CD4-positive, alpha-beta T cell treated with Interleukin-6 at 100 ng/mL for 8 hours (primary cell): ENCODE measurements at places on chromosomes 16 and 17.

- no peak for DNase-seq
These were observed 65.4 kb downstream of the MRC2 start for GRCh38 chr17:62692721-62693431.

- DNase-seq = no peak
These were observed 108.7 kb downstream of the VAT1L start for GRCh38 chr16:77897129-77897437.

GRCh38 chr17:65920996-65921395 is 270.9 kb downstream of the CEP112 start:
- DNase-seq = no peak

DNA sequence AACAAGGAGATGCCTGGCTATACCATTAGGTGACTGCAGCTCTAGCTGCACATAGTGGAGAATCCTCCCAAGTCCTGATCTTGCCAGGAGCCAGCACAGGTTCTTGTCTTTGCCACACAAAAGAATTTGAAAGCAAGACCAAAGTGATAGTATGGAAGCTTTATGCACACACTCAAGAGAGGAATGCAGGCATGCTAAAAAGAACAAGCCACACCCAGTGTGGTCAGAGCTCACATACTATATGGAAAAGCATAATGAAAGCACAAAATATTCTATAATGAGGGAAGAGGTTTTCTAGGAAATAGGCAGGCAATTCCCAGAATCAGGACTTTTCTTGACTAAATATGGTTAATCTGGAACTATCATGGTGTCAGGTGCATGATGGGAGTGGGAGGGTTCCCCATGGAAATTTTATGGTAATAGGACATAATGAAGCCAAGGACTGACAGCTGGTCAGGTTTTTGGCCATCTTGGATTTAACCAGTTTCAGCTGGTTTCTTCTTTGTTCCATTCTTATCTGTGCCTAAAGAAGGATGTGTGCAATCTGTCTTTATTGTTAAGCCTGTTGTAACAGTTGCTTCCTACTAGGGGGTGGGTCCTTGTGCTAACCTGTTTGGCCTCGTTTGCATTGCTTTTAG is 171.6 kb downstream of the ZNF18 start:
- DNase-seq = no peak

GRCh38 chr17:61007980-61008379 is 330.3 kb downstream of the BCAS3 start:
- no peak for DNase-seq

- no peak for DNase-seq
These were observed 31.3 kb downstream of the SPOP start for GRCh38 chr17:49646391-49647255.

- DNase-seq = no peak
These were observed 1.7 kb upstream of the CES5A start for GRCh38 chr16:55876854-55877253.

DNA sequence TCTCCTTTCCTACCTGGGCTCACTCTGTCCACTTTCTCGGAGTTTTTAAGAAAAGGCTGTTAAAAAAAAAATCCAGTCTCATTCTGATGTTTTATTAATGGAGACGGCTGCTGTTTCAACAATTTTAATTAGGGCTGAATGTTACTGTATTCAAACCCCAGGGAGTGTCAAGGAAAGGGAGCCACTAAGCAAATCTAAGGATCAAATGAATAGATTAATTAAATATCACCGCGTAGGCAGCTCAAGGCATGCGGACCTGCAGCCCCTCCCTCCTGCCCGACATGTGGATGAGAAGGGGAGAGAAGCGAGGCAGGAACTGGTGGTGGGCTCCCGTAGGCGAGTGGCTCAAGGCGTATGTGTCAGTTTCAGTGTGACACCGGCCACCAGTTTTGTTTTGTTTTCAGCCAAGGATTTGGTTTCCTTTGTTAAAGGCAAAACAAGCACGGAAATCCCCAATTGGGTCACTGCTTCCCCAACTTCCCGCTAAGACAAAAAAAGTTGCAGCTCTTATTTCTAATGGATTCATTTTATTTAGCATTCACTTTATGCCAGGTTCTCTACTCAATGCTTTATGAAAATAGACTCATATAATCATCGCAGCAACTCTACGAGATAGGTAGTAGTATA is 110.6 kb downstream of the GP2 start:
- no peak for DNase-seq

DNA sequence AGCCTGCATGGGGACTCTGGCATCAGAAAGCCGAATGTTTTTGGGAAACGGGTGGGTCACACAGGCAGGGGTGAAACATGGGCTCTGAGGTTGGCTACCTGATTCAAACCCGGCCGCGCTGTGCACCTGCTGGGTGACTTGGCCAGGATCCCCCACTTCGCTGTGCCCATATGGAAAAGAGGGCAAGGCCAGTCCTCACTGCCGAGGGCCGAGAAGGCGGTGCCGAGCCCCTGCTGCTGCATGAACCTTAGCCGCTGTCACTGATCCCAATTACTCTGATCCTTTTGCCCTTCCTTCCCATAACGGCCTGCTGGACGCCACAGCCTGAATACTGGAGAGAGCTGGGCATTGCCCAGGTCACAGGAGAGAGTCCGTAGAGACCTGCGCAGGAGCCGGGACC is 17.7 kb downstream of the KDM8 start:
- no peak for DNase-seq

DNA sequence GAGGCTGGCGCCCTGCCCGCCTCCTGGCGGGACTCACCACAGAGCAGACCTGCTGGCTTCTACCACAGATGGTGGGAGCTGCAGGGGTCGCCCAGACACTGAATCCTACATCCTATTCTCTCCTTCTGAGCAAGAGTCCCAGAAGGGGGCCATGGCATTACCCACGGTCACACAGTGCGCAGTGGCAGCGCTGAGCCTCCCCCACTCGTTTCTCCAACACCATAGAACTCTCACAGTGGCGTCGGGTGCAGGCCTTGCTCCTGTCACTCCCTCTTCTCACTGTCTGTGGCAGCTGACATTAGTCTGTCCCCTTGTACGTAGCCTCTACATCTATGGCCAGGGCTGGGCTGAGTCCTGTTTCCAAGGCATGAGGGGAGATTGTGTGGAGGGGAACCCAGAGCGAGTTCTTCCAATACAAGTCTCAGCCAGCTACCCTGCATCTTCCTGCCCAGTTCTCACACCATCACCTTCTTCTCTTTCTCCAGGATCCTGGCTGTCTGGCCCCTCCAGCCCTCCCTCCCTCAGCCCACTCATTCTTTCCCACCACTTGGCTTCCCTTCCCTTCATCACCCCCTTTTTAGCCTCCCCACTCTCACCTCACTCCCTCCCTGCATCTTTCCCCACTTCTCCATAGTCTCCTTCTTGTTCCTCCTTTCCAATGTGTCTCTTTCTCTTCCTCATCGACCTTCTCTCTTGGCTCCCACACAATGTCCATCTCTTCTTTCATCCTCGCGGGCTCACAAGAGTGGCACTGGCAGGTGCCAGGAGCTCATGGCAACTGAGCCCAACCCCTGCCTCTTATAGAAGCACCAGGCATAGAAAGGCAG is 5.9 kb downstream of the UBTF start:
- DNase-seq = no peak

- DNase-seq = no peak
These were observed 9.4 kb downstream of the TUFM start for GRCh38 chr16:28836761-28837064.

- no peak for DNase-seq
These were observed 1.2 kb upstream of the WIPI1 start for GRCh38 chr17:68458260-68459036.

DNA sequence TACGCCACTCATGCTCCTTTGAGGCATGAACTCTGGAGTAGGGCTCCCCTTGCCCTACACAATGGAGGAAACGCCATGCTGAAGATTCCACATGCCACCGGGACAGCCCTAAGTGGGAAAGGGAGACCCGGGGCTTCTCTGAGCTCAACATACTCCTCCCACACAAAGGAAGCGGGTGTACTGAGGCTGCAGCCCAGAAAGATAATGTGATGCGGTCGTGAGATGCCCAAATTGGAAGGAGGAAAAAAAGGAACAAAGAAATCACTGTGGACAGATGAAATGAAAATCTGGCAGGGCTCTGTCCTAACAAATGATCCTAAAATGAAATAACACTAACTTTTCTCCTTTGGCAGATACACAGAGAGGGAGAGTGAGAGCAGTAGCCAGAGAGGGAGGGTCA is 182.1 kb downstream of the ZFHX3 start:
- DNase-seq = no peak

- no peak for DNase-seq
These were observed 439.8 kb downstream of the UTP18 start for GRCh38 chr17:51700011-51700760.

- DNase-seq = no peak
These were observed 53.3 kb downstream of the CES1 start for GRCh38 chr16:55779402-55780094.

DNA sequence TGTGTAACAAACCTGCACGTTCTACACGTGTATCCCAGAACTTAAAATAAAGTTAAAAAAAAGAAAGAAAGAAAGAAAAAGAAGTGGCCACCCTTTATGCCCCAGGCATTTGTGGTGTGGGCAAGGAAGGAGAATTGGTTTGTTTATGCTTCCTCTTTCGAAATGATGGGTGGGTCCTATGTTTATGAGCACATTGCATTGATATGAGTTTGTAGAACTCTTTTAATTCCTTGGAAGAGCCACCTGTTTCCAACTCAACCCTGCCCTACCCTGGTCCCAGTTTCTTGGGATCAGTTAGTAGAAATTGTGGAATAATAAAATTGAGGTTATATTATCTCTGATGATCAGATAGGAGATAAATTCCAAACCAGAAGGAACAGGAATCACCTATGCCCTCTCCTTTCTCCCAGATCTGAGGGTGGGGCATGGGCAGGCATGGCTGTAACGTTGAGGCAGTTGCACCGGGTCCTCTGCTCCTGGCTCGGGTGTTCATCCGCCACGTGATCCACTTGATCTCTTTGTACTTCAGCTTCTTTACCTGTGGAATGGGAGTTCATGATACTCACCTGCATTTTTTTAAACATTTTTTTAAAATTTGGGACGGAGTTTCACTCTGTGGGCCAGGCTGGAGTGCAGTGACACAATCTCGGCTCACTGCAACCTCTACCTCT is 15.9 kb downstream of the CHAD start:
- no peak for DNase-seq

GRCh38 chr17:14094676-14095601 is 25.6 kb downstream of the COX10 start:
- no peak for DNase-seq

- DNase-seq = no peak
These were observed 66.1 kb upstream of the RPL38 start for GRCh38 chr17:74137416-74137815.

DNA sequence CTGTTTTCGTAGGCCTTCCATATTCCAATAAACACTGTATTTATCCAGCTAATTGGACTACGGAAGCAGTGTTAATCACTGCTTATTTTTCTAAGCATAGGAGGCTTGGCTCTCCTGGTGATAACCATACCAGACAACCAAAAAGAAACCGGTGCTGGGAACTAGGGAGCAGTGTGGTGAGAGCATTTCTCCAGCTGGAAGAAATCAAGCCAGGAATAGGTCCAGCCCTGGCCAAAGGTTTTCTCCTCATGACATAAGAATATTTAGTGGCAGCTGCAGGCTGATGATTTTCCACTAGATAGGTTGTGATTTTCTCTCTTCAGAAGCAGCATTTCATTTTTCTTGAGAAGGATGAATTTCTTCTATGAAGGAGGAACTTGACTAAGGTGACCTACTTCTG is 141.5 kb downstream of the TRIM37 start:
- no peak for DNase-seq

GRCh38 chr17:8384801-8385378 is 1.9 kb upstream of the RPL26 start:
- DNase-seq = no peak

DNA sequence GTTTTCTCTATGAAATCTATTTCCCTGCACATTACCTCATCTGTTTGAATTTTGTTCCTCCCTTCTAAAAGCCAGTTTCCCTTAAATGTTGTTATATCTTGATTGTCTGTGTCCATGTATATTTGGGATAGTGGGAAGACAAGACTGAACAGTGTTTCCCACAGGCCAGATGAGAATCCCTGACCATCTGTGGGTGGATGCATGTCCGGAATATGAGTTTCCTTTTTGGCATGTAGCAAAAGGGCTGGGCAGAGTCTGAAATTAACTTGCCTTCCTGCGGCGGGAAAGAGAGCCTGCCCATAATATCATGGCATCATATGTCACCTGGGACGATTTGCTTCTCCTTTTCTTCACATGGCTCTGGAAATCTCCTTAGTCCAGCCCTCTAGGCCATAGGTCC is 385.8 kb upstream of the MAF start:
- no peak for DNase-seq

DNA sequence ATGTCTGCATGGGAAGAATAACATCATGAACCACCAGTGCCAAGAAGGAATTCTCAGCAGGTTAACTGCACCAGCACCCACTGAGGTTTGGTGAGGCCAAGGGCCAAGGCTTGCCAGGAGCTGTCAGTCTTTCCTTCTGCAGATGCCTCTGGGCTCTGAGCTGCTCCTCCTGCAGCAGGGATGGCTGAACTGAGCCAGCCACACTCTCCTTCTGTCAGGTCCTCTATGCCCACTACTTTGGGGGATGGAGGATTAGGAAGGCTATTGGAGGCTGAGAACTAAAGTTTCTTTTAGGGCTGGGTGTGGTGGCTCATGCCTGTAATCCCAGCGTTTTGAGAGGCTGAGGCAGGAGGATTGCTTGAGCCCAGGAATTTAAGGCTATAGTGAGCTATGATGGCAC is 71.6 kb downstream of the PLXDC1 start:
- DNase-seq = no peak

DNA sequence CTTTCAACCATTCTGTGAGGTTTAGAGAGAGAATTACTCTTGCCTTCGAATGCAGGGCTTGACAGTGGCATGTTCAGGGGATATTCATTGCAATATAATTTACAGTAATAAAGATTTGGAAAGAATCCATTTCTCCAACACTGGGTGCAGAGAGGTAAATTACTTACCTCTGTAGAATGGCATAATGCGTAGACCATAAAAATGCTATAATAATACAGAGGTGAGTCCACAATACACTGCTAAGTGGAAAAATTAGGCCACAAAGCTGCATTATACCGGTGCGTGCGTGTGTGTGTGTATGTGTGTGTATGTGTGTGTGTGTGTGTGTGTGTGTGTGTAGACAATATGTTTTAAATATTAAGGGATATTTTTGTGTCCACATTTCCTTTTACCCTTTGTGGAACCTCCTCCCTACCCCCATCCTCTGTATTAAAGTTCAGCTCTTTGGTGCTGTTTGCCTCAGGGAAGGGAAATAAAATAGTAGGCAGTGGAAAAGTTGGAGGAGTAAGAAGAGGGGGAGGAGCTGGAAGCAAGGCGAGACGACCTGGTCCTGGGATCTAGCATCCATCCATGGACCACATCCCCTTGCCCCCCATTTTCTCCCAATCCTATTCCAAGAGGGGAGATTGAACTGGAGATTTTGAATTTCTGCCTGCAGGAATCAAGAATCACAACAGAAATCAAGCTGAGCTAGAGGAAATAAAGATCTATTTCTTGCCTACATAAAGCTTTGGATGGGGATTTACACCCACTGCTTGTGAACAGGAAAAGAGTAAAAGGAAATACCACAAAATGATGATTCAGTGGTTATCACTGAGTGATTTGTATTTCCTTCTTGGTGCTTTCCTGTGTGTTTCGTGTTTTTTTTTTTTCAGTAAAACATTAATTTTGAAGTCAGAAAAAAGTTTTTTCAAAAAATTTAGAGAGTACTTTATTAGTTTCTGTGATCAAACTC is 124.8 kb downstream of the RGS9 start:
- no peak for DNase-seq

- DNase-seq = no peak
These were observed 35.8 kb upstream of the SNN start for GRCh38 chr16:11632455-11632939.
